ENCODE measurements at places on chromosomes 11 and 22.

DNA sequence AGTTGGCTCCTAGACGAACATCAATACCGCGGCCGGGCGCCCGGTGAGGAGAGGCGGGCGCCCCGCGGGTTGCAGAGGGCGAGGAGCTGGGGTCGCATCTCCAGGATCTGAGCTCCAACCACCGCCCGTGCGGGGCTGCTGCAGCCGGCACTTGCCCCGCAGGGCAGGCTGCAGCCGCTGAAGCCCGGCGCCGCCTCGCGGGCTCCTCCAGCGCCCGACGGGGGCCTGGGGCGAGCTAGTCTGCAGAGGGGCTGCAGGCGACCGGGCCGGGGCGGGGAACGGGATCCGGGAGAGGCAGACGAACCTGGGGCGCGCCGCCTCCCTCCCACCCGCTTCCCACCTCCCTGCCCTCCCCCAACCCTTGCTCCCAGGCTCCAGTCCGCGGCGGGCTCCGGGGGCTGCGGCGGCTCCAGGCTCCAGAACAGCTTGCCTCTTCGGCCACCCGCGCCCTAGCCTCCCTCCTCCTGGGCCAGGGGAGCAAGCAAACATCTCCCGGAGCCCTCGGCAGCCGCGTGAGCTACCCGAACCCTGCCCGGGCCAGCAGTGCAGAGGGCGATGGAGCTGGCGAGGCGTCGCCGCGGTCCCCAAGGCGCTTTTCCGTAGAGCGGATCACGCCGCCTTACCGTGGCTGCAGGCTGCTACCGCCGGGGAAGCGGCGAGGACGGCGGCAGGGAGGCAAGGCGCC is 802 bp downstream of the TENM4 start:
- DNase-seq = no peak

- DNase-seq = no peak
Observed at GRCh38 chr11:27464289-27464696, 8.3 kb downstream of the LGR4 start.

- no peak for DNase-seq
Observed at GRCh38 chr11:5891216-5891800, 1.7 kb upstream of the OR52E5 start.

GRCh38 chr22:39546889-39547586 is 14.5 kb upstream of the RPS19BP1 start:
- DNase-seq = no peak

- DNase-seq = peak; percentile 24
Observed at GRCh38 chr11:119509969-119510401, 87.0 kb upstream of the THY1 start.

DNA sequence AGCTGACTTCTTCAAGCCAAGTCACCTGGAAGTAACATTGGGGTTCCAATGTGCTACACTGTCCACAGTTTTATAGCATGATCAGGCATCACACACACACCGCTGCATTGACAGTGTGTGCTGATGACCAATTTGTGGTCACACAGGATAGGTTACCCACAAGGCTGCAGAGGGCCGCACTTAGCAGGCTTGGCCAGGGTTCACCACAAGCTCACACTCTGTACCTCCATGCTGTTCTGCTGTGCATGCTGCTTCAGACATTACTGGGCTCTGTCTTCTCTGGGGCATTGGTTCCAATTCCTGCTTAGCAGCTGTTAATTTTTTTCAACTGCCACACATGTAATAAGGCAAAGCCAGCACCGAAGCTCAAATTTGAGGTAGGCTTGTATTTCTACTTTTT is 11.0 kb upstream of the NRIP3 start:
- no peak for DNase-seq

GRCh38 chr11:49995565-49995964 is 13.2 kb upstream of the OR4C12 start:
- DNase-seq = no peak

DNA sequence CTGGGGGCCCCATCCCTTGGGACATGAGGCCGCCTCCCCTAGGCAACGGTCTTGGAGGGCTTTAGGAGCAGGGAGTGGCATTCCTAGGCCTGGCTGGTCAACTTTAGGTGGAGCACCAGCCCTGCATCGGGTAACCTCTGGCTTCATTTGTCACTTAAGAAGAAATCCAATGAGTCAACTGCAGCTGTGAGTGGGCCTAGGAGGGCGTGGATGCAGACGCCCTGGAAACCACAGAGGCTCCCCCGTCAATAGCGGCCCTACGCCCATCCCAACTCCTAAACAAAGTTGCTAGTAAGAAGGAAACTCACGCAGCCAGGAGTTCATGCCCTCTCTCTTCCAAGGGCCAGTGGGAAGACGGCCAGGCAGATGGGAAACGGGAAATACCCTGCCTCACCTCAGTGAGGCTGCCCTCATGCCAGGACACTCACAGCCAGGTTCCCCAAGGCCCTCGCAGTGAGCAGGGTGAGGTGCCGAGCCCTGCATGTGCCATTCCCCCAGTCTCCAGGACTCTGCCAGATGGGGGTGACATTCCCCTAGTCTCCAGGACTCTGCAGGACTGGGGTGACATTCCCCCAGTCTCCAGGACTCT is 20.8 kb downstream of the BID start:
- no peak for DNase-seq

- DNase-seq = no peak
Observed at GRCh38 chr11:105524286-105524685, 85.6 kb upstream of the GRIA4 start.

DNA sequence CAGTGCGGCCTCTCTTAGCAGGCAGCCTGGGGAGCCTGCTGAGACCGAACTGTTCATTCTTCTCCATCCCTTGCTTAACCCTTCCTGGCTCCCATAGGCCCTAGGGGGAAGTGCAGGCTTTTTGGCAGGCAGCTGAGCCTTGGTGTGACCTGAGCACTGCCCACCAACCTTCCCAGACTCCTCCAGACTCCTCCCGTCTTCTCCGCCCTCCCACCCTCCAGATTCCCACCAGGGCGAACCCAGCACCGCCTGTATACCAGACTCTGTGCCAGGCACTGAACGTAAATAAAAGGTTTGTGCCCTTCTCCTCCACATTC is 7.9 kb downstream of the RELT start:
- no peak for DNase-seq

- no peak for DNase-seq
Observed at GRCh38 chr11:47784785-47785381, 17.7 kb upstream of the FNBP4 start.

DNA sequence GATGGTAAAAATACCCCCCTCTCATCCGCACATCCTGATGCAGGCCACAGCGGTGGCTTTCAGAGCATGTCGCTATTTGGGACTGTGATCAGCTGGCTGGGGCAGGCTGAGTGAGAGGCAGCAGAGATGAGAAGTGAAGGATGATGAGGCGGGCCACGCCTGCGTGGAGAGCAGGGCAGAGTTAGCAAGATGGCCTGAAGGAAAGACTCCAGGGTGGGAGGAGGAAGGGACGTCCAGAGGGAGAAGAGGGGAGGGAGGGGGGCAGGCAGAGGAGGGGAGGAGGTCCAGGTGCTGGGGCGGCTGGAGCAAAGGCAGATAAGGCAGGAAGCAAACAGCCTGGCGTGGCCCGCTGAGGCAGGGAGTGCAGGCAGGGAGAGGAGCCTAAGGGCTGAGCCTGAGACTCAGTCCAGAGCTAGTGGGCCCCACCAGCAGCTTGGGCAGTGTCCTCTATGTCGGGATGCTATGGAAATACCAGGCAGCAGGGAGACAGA is 29.1 kb downstream of the LRFN4 start:
- DNase-seq = no peak

DNA sequence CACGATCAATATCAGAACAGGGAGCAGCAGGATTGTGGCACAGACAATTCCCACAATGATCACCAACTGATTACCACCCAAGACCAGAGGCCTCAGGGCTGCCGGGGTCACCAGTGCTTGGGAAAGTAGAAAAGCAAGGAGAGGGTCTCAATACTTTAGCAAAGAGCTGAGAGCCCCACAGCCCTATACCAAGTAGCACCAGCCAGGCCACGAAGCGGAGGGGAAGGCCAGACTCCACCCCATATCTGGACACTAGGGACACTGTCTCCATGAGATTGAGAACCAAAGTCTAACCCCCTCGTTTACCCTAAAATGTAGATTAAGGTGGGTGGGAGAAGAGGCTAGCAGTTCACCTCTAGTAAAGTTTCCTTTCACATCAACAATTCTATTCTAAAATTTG is 24.1 kb upstream of the SCN2B start:
- DNase-seq = no peak

DNA sequence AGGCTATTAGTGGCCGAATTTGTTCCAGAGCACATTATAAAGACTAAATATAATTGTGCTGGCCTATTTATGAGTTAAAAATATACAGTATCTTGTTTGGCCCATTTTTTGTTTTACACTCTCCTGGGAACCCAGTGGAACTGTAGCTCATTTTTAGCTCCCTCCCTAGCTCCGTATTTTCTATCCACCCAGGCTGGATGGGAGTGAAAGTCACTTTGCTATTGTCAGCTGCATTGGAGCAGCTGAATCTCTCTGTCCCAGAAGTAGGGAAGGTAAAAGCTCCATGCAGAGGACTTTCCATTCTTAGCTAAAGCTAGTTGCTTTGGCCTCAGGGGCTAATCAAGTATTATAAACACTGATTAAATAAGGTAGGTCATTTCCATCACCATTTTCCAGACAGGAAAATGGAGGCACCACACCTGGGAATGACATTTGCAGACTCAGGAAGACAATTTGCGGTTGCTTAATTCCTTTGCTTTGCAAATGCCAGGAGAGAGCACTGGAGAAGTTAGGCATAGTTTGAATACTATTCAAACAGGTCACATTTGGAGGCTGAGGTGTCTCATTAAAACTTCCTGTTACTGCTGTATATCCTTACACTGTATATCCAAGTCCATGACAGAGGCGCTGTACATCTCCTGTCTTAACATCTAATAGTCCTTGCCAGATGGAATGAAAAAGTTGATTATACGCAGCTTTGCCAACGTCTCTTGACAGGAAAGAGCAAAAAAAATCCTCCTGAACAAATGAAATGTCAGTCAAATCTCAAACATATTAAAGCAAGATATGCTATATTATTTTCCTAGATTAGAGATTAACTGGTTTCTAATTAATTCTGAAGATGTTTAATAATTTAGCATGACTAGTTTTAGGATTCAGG is 338.1 kb upstream of the KIRREL3 start:
- no peak for DNase-seq

DNA sequence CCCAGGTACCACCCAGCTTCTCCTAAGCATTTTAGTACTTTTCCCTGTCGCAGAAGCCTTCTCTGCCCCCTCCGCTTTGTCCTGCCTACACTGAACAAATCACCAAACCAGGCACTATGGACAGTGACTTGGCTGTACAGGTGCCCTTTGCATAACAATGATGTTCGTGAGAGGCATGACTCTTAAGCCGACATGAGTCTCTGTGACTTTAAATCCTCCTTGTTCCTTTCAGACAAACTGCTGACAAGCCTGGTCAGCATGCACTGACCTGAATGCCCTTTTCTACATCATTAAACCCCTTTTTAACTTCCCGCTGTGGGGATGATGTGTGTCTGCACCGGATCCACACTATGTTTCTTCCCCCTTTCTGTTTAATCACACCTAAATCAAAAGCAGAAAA is 16.6 kb downstream of the CAVIN3 start:
- DNase-seq = no peak

- no peak for DNase-seq
Observed at GRCh38 chr22:50595189-50595588, 5.4 kb upstream of the MAPK8IP2 start.

GRCh38 chr22:41775338-41775737 is 25.1 kb upstream of the CCDC134 start:
- no peak for DNase-seq

DNA sequence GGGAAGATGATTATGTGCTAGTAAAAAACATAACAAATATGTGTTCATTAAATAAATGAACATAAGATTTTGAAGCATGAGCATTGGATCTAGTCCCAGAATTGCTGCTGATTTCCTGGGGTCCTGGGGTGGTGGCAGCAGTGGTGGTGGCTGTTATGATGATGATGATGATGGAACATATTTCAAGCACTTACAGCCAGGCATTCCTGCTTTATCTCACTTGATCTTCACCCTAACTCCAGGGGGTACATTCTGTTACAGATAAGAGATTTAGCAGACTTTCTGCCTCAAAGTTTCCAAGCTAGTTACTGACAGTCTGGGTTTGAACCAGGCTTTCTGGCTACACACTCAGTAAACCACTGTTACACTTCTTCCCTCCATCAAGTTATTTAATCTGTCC is 5.2 kb downstream of the TRAPPC4 start:
- no peak for DNase-seq

DNA sequence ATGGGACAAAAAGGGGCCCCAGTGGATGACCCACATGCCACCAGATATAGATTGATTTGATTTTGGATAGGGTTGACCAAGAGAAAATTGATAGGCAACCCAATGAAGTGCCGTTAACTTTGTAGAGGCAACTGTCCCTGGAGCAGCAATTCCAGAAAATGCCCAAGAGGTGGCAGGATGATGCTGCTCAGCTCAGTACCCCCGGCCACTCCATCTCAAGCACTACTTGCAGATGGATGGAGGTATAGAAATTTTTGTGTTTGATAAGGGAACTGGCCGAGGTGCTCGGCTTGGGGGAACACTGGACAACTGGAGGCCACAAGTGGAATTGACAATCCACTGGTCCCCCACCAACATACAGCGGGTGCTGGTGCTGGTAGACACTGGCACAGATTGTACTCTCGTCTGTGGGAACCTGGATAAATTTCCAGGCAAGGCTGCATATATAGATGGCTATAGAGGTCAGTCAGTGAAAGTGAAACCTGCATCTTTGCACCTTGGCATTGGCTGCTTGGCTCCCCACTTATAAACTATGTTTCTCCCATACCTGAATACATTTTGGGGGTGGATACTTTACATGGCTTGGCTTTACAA is 86.3 kb downstream of the CCDC83 start:
- DNase-seq = peak; percentile 36

DNA sequence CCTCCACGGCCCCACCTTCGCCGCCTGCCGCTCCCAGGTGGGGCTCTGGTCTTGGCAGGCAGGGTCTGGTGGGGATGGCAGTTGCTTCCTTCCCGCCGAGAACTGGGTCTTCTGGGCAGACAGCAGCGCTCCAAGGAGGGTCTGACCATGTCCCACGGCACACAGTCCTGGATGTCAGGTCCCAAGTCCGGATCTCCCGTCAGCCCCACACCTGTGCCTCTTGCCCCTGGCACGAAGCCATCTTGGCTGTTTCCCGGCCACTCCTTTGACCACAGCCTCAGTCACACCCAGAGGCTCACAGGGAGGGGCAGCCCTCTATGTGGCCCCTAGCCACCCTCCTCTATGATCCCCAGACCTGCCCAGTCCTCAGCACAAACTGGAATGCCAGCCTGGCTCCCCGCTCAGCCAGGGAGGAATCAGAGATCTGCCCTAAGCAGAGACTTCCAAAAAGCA is 14.3 kb downstream of the MUC5B start:
- DNase-seq = no peak

- DNase-seq = no peak
Observed at GRCh38 chr11:62854013-62854824, 14.8 kb upstream of the WDR74 start.

Measured in hindlimb muscle (tissue), 1 donor.